ENCODE measurements at places on chromosomes 2 and 18.

GRCh38 chr2:30179536-30179935 lies 32.7 kb downstream of the YPEL5 start:
- no peak for DNase-seq

DNA sequence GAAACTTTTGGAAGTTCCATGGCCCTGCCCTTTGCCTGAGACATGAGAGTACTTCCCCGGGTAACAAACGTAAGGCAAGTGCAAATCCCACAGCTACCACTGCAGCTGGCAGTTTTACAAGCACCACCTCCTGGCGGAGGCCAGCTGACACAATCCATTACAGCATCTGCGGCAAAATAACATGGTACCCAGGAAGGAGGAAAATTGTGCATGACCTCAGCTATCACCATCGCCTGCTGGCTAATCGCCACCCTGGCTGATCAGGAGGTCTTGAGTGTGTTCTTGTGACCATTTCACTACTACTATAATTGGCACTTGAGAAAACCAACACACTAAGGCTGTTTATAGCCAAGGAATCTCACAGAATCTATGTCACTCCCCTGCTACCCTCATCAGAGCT lies 71.7 kb upstream of the SERPINE2 start:
- DNase-seq, result no peak

GRCh38 chr2:17257189-17257909 lies 260.9 kb downstream of the RAD51AP2 start:
- DNase-seq, result no peak

- no peak for DNase-seq
Measured at GRCh38 chr2:102634831-102635241, 15.5 kb downstream of the SLC9A2 start.

GRCh38 chr2:84194949-84195644 lies 264.0 kb downstream of the SUCLG1 start:
- DNase-seq, result no peak
